ENCODE measurements at places on chromosomes 11 and 22.

- DNase-seq = no peak
Measured at GRCh38 chr11:45609902-45610301, 55.5 kb downstream of the CHST1 start.

GRCh38 chr11:93608364-93608763 lies 53.1 kb upstream of the CEP295 start:
- no peak for DNase-seq

DNA sequence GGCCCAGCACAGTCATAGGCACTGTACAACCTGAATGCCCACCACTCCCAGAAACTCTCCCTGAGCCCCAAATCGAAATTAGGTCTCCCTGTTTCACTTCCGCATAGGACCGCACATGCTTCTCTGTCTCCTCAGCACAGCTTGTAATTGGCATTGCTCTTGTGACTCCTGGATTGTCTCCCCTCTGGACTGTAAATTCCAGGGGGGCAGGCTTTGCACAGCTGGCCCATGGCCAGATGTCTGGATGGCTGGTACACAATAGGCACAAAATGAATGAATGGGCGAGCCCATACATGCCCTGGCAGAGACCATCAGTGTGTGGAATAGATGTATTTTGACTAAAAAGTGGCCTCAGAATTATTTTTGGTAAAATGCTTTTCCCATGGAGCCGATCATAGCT lies 63.3 kb upstream of the PHF21B start:
- DNase-seq = no peak

DNA sequence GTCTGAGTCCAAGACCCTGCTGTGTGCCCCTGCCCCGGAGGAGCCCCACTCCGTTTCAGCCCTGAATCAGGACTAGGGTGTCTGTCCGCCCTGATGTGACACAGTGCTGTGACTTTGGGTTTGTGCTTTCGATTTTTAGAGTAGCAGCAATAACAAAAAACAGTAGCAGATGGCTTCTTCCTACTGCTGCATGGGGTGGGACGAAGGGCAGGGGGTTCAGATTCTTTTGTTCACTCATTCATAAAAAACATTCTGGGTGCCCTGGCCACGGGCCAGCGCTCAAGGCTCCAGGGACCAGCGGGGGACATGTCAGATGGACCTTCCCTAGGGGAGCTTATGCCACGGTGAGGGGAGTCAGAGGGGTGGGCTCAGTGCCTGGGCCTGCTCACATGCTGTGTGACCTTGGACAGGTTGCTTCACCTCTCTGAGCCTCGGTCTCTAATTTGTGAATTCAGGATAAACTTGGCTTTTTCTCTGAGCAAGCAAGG lies 24.6 kb upstream of the PRR5 start:
- DNase-seq = no peak

DNA sequence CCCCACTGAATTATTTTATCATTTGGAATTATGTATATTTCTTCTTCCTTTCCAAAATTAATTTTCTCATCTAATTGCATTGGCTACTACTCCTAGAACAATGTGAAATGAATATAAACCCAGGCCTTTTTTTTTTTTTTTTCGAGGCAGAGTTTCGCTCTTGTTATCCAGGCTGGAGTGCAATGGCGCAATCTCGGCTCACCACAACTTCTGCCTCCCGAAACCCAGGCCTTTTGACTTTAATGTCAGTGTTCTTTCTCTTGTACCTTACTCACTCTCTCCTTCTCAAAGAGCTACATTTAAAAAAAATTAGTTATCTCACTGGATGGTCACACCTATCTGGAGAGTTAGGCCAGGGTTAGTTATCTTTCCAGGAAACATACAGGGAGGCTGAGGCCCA lies 35.3 kb upstream of the LRRC32 start:
- DNase-seq = no peak

Data from T follicular helper cell (primary cell).